Hypothalamus (tissue), 51 donors: ENCODE measurements at places on chromosomes 12 and 14.

DNA sequence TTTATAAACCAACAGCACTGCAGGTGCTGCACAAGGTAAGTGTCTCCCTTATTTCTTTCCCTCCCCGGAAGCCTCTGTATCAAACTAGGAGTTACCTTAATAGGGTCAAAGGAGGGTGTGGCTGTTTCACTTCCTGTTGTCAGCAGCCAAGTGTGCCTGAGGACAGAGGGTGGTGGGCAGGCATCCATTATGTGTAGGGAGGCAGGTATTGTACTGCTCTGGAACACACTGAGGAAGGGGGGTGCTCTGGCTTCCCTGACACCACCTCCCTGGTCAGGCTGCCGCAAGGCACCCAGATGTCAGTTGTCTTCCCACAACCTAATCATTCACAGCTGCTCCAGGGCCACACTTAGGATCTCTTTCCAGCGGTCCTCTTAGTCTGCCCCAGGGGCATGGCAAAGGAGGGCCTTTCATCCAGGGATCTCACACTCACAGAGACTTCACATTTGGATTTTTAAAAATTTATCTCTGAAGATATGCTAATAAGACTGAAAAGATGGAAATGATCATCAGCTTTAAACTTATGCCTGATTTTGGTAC, 132.0 kb upstream of the ARHGAP5 start:
- no peak for DNase-seq

GRCh38 chr14:50320283-50320682, 8.2 kb downstream of the DMAC2L start:
- DNase-seq, result no peak

DNA sequence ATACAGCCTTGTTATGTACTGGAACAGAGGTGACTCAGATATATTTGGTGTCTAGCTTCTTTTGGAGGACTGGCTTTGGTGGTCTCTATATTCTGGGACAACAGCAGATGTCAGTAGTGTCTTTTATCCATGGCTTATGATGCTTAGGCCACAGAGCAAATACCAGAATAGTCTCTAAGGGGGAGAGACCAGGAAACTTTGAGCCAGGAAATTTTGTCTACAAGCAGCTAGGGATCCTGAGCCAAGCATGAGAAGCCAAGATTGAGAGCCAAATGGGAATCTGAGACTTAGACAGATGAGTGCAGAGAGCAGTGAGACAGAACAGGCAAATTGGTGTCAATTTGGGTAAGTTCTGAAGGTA, 28.4 kb upstream of the PTPRR start:
- no peak for DNase-seq

DNA sequence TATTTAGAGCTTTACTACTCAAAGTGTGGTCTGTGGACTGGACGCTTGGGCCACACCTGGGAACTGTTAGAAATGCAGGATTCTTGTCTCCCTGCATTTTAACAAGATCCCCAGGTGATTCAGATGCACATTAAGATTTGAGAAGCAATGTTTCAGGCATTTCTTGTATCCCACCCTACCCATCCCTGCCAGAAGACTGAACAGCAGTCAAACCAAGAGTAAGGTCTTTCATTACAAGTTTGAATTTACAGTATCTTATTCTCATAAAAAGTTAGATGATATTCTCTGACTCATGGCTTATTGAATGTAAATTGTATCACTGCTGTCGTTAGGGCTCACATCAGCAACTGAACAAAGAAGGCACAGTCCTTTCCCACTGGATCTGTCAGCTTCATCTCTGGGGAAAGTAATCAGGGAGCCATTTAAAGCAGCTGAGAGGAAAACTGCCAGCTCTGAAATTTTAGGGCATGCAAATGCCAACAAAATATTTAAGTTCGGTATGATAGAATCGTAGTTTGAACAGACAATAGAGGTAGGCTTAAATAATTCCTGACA, 141.1 kb downstream of the AKAP6 start:
- no peak for DNase-seq

GRCh38 chr12:121241156-121241970, 31.4 kb downstream of the P2RX4 start:
- no peak for DNase-seq

DNA sequence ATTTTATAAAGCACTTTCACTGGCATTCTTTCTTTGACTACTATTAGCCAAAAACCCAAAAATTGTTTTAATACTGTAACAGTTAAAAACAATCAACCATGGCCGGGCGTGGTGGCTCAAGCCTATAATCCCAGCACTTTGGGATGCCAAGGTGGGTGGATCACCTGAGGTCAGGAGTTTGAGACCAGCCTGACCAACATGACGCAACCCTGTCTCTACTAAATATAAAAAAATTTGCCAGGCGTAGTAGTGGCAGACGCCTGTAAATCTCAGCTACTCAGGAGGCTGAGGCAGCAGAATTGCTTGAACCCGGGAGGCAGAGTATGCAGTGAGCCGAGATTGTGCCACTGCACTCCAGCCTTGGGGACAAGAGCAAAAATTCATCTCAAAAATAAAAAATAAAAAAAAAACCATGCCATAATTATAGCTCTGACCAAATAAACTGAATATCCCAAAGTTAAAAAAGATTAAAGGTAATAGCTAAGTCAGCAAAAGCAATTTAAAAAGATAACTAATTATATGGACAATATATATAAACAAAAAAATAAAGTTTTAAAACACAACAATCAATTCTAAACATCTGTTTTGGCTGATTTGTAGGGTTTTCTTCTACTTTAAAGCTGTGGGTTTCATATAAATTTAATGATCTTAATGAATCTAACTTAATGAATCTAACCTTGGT, 10.0 kb downstream of the SINHCAF start:
- no peak for DNase-seq

- no peak for DNase-seq
Measured at GRCh38 chr12:39824505-39825212, 205.1 kb upstream of the ABCD2 start.

- DNase-seq, result no peak
Measured at GRCh38 chr14:96519970-96520369, 17.8 kb downstream of the PAPOLA start.

DNA sequence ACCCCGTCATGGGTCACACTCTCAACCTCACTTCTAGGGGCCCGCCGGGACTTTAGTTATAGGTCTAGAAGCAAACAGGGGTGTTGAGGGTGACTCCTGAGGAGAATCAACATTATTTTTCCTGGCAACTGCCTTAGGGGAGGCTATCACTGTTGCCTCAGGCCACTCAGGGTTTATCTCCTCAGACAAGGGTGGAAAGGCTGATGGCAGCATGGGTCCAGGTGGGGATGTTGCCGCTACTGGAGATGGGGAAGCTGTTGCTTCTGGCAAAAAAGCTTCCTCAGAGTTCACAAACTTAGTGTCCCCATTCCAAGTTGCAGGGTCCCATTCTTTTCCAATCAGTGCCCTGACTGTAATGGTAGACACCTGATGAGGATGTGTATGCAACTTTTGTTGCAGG, 467.4 kb upstream of the RGS6 start:
- no peak for DNase-seq

DNA sequence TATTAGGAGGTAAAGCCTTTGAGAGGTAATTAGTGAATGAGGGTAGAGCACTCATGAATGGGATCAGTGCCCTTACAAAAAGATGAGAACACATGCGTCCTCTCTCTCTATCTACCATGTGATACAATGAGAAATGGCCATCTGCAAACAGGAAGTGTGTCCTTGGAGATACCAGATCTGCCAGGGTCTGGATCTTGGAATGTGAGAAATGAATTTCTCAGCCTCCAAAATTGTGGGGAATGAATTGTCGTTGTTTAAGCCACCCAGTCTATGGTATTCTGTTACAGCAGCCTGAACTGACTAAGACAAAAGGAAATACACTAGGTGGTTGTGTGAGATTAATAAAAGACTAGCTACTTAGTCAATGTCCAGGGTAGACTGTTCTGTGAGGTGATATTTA, 366.6 kb downstream of the NELL2 start:
- no peak for DNase-seq

GRCh38 chr12:56695327-56696101, 7.4 kb upstream of the PTGES3 start:
- no peak for DNase-seq

DNA sequence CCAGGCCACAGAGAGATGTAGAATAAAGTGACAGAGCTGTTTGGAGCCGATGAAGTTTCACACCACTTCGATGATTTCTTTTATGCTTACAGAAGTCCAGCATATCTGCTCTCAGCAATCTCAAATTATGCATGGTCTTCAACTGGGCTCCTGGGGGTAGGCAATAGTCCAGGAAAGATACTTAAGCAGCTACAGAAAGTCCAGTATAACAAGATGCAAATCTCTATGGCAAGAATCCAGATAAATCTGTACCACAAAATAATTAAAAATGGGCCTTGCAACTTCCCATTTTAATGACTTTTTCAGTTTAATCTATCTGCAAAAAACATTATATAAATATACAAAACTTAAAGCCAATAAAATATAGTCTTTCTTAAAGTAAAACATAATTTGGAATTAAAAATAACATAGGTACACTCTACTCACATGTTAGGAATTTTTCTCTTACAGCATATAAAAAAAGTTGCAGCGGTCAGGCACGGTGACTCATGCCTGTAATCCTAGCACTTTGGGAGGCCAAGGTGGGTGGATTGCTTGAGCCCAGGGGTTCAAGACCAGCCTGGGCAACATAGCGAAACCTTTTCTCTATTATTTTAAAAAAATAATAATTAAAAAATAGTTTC, 20.5 kb upstream of the RAD51AP1 start:
- no peak for DNase-seq

- DNase-seq, result no peak
Measured at GRCh38 chr12:56601503-56601902, 28.6 kb downstream of the BAZ2A start.

DNA sequence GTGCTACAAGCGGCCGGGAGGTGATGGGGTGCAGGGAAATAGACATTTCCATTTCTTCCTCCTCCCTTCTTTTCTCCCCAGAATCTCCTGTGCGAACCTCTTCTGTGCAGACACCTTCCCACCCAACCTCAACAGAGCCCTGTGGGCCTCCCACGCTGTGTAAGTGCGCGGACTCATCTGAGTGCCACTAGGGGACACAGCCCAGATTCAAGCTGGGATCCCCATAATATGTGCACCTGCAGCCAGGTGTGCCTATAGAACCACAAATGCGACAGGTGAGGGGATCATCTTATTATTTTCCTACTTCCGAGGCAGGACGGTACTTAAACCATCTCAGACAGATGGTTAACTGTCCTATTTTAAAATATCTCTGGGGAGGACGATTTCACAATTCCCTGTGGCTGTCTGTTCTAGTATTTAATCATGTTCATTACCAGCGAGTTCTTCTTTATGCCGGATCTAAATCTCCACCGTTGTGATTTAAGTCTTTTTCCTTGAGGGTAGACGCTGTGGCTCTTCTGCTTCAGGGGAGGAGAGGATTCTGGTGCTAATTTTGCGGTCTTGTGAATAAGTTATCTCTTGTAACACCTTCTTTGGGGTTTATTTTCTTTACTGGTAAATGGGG, 17.2 kb upstream of the CACNA1C start:
- DNase-seq, result no peak

- peak; percentile 27 for DNase-seq
Measured at GRCh38 chr12:29317556-29318363, 63.2 kb downstream of the ERGIC2 start.

- no peak for DNase-seq
Measured at GRCh38 chr12:124347335-124347734, 52.4 kb downstream of the RFLNA start.

DNA sequence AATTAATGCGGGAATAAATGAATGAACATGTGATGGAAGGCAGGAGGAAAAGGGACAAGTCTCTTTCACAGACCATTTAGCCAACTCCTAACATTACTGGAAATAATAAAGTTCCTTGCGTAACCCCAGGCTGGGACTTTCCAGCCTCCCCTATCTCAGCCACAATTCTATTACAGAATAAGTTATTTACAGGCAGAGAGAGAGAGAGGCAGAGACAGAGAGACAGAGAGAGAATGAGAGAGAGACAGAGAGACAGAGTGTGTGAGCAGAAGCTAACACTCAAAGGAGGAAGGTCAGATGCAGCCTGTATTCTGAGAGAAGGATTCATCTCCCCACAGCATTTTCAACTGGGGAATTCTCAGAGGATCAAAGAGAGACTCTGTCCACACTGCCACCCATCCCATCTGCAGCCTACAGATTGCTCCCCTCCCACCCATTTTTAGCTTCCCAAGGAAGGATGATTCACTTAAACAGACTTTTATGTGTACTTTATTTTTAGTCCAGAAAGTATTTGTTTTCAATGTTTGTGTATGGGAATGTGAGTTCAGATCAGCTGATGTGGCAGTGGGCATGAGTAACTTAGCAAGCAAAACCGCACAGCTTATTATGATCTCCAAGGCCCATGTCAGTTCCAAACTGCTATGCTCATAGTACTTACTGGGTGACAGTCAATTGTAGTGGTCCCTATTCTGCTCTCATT, 165.7 kb downstream of the CAND1 start:
- DNase-seq, result no peak

GRCh38 chr14:41607304-41607775, 664 bp downstream of the LRFN5 start:
- DNase-seq, result no peak

GRCh38 chr12:15808652-15809051, 19.5 kb upstream of the EPS8 start:
- DNase-seq, result no peak

DNA sequence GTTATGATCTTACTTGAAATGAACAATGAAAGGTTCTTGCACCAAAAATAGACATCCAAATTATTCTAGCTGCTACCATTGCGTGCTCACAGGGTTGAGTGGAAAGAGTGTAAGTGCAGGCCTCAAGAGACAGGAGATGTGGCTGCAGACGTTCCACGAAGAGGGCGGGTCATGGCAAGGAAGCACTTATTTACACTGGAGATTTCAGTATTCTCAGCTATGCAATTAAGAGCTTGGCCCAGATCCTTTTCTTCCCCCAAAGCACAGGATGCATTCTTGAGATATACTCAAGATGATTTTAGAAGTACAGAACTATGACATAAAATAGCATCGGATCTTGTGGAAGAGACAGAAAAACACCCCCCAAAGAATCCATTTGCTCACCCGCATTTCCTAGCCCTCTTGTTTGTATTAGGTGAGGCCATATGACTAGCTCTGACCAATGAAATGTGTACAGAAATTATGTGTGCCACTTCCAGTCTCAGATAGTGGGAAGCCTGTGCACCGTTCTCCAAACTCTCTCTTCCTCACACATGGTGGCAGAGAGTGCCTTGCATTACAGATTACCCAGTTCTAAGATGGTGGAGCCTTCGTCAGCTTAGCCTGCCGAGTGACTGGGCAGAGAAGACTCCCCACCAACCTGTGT, 261.4 kb downstream of the TTC8 start:
- DNase-seq, result no peak

GRCh38 chr12:28099871-28100270, 90.4 kb upstream of the CCDC91 start:
- no peak for DNase-seq

DNA sequence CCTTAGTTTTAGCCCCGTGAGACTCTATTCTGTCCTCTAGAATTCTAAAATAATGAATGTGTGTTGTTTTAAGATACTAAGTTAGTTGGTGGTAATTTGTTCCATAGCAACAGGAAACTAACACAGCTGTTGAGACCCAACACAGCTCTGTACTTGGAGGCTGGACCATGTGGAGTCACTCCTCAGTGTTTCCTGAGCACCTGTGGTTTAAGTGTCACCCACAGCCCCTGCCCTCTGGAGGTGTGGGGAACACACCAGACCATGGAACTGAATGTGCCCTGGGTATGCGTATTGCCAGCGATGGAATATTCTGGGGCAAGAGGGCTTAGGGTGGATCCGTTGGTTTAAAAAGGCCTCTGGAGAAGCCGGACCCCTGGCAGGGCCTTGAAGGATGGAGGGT, 16.6 kb upstream of the GPR68 start:
- DNase-seq, result no peak

- no peak for DNase-seq
Measured at GRCh38 chr12:96422192-96422591, 22.0 kb upstream of the CDK17 start.
